Effector CD4-positive, alpha-beta T cell (primary cell): ENCODE measurements at places on chromosomes 16 and 17.

DNA sequence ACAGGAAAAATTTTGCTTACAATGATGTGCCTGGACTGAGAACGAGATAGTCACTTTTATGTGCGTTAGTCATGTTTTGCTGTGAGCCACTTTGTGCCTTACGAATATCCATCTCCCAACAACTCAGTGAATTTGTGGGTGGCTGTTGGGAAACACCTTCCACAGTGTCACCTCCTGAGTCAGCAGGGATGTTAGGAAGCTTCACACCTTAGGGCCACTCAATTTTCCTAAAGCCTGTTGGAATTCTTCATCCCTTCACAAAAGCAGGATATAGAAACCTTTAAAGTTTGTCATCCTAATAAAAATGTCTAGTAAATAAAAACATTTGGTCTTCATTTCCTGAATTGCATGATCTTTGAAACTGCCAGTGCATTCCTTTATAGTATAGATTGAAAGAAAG lies 4.3 kb upstream of the KRTAP3-1 start:
- no peak for DNase-seq

DNA sequence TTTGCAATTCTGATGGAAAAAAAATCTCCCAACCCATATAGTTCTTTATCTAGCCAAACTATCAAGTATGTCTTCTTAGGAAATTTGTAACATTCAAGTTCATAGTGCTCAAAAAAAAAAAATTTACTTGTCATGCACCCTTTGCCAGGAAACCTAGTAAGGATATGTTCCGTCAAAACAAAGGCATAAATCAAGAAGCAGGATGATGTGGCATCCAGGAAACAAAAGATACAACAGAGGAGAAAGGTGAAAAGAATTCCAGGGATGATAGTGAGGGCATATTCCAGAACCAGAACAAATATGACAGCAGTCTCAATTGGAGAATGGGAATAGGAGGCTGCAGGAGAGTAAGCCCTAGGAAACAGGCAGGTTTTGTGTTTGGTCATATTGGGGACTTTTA lies 104.6 kb downstream of the SPAG9 start:
- no peak for DNase-seq

GRCh38 chr17:31488982-31489294 lies 97.5 kb downstream of the RAB11FIP4 start:
- DNase-seq: no peak

GRCh38 chr16:81465375-81465943 lies 20.9 kb downstream of the CMIP start:
- no peak for DNase-seq

- no peak for DNase-seq
Measured at GRCh38 chr17:3724378-3725077, 825 bp downstream of the HASPIN start.

GRCh38 chr16:52103791-52104190 lies 443.2 kb downstream of the TOX3 start:
- DNase-seq: no peak

DNA sequence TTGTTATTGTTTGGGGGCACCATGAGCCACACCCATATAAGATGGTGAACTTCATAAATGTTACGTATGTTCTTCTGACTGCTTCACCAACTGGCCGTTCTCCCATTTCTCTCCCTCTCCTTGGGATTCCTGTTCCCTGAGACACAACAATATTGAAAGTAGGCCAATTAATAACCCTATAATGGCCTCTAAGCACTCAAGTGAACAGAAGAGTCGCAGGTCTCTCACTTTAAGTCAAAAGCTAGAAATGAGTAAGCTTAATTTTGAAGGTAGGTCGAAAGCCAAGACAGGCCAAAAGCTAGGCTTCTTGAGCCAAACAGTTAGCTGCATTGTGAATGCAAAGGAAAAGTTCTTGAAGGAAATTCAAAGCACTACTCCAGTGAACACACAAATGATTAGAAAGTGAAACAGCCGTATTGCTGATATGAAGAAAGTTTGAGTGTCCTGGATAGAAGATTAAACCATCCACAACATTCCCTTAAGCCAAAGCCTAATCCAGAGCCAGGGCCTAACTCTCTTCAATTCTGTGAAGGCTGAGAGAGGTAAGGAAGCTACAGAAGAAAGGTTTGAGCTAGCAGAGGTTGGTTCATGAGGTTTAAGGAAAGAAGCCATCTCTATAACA lies 25.8 kb downstream of the HLF start:
- no peak for DNase-seq

- DNase-seq: no peak
Measured at GRCh38 chr17:57523926-57524632, 221.0 kb downstream of the CCDC182 start.

DNA sequence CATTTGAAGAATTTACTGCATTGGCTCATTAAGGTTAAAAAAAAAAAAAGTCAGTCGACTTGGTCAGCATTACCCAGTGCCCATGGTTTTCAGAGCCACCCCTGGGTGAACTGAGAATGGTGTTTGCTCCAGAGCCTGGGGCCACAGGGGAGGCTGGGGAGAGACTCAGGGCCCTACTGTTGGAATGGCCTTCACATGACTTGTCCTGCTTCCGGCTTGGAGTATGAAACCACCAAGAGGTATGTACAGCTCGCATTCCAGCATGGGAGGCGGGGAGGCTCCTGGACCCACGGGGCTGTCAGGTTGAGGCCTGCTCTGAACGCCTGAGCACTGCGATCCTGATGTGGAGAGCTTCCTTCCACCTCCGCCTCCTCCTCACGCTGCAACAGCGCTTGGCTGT lies 36.8 kb downstream of the MSI2 start:
- no peak for DNase-seq

GRCh38 chr17:4980644-4981216 lies 6.7 kb downstream of the CAMTA2 start:
- peak; percentile 45 for DNase-seq

DNA sequence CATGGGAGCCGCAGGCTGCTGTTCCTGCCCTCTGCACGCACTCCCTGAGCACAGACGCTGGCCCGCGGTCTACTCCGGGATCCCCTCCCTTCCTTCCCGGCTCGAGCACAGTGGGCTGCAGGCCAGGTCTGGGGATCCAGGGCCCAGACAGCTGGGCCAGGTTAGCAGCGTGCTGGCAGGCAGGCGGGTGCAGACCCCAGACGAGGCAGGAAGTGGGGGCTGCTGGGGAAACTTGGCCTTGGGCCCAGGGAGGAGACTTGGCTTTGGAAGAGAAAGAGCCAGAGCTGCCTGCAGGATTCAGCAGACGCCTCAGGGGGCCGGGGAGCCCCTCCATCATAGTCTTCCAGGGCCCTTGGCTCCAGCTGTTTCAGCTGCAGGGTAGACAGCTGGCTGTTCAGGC lies 30.2 kb upstream of the ABCC3 start:
- no peak for DNase-seq

GRCh38 chr17:74677558-74678466 lies 34.9 kb downstream of the CD300LF start:
- no peak for DNase-seq

GRCh38 chr17:28369684-28370034 lies 448 bp downstream of the VTN start:
- no peak for DNase-seq

- no peak for DNase-seq
Measured at GRCh38 chr17:46003907-46004748, 5.1 kb downstream of the STH start.

- DNase-seq: peak; percentile 40
Measured at GRCh38 chr16:11665071-11665491, 3.2 kb upstream of the SNN start.

DNA sequence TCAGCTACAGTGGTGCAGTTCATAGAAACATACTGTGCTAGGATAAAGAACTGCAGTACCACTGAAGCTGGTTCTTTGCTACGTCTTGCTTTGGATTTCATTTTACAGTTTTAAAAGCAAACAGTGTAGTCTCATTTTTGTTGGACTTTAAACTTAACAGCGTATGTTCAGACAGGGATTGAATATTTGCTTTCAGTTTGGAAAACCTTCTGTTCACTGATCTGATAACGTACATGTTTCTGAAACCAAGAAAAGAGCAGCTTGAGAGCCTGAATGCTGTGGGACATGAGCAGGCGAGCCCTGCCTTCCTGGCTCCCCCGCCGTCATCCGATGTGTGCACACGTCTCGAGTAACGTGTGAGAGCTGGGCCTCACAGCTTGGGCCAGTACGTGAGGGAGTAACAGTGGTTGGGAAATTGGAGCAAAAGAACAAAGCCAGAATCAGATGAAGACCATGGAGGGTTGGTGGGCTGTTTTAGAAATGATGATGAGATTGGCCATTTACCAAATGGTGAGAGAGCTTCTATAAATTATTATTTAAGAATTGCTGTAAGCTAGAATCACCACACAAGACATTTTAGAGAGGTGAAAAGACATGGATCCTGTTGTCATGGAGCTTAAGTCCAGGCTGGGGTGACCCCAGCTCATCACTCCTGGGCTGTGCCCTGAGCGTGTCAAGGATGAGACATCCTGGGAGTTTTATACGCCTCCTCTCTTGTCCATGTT lies 20.8 kb upstream of the CLEC18C start:
- DNase-seq: no peak

DNA sequence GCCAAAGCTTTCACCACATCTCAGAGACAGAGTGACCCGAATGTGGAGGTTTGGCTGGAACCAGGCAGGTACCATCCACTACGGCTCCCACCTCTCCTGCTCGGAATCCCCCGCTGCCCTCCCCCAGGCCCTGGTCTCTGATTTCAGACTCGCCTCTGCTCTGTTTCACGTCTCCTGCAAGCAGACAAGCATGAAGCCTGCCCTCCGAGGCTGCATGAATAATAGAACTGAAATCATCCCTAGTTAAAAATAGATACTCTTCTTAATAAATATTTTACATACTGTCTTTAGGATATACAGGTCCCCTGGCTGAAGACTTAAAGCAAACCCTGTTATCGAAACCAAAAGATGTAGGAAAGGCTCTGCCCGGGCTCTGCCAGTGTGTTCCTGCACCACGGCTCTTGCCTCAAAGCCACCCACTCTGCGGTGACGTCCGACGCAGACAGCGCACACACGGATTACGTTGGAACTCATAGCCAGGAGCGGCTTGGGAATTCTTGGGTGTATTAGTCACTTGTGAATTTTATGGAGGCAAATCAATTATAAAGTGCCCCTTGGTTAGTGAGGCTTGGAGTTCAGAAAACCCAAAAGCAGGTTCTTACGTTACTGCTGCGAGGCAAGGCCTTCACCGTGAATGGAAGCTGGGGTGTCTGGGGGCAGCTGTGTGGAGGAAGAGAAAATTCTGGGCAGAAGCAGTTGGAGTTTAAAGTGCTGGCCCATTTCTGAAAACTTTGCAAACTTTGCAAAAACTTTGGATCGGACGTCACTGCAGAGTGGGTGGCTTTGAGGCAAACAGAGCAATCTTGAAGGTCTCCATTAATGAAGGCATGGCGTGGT lies 25.6 kb upstream of the NPTX1 start:
- no peak for DNase-seq

- no peak for DNase-seq
Measured at GRCh38 chr17:6523330-6523729, 33.0 kb downstream of the PITPNM3 start.

GRCh38 chr17:149231-149630 lies 11.9 kb downstream of the SCGB1C2 start:
- no peak for DNase-seq

DNA sequence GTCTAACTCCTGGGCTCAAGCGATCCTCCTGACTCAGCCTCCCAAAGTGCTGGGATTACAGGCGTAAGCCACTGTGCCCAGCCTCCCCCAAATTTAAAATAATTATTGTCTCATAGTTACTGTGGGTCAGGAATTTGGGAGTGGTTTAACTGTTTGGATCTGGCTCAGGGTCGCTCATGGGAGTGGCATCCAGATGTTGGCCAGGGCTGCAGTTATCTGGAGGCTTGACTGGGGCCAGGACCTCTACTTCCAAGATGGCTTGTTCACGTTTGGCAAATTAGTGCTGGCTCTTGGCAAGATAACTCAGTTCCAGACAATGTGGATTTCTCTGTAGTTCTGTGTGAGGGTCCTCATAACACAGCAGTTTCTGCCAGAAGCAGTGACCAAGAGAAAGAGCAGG lies 8.0 kb downstream of the TEN1 start:
- no peak for DNase-seq

GRCh38 chr17:81396722-81397313 lies 1.6 kb downstream of the BAHCC1 start:
- DNase-seq: peak; percentile 23

GRCh38 chr17:17391668-17392370 lies 85.0 kb upstream of the MED9 start:
- DNase-seq: peak; percentile 40

DNA sequence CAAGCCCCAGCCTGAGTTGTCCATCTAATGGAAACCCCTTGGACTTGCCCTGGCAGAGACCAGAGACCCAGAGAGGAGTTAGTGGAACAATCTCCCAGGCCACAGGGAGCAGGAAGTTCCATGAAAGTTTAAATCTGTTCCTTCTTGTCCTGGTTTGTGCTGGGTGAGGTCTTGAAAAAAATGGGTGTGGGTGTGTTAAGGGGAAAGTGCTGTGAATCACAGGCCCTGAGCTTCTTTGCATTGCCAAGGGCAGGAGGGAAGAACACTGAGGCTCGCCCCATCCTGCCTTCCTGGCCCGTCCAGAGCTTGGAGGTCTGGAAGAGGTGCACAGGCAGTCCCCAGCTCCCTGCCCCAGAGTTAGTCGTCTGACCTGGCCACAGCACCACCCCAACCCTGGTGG lies 2.3 kb downstream of the ADORA2B start:
- DNase-seq: no peak

DNA sequence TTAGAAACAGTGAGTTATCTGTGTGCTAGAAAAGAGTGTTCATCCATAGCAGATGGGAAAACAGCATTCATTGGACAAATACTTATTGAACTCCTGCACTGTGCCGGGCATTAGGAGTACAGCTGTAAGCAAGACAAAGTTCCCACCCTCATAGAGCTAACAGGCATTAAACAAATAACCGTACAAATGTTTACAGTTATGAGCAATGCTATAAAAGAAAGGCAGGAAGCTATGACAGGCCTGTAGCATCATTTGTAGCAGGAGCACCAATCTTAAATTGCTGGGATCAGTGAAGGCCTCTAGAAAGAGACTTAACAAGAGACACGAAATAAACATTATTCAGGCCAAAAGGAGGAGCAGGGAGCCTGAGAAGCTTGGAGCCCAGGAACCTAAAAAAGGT lies 15.6 kb downstream of the SDR42E1 start:
- DNase-seq: no peak

DNA sequence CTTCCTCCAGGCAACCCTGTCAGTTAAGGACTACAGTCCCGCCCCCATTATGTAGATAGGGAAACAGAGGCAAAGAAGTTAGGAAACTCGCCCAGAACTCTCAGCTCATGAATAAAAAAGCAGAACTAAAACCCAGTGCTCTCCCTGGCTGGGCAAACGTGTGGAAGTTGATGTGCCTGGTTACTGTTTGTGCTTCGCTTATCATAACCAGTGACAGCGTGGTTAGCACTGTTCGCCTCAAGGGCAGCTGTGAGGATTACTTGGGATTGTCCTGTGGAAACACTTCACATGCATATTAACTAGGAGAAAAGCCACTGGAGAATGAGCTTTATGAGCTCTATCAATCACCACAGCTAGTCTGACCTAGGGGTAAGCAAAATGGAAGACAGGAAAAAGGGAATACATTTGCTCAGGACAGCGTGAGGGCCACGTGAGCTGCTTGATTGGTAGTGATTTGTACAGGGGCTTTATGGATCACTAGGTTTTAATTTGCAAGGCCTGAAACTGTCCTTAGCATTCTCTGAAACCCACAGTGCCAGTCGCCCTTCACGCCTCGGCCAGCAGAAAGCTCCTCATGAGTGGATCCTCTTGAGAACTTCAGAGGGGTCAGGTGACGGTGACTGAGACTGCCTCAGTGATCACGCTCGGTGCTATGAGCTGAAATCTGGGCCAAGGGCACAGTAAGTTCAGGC lies 19.9 kb downstream of the CYB5D2 start:
- no peak for DNase-seq
